GM20000 (cell line): ENCODE measurements at places on chromosomes 5 and 9.

- DNase-seq: peak; percentile 79
Measured at GRCh38 chr5:65172486-65173129, 309.1 kb downstream of the ADAMTS6 start.

DNA sequence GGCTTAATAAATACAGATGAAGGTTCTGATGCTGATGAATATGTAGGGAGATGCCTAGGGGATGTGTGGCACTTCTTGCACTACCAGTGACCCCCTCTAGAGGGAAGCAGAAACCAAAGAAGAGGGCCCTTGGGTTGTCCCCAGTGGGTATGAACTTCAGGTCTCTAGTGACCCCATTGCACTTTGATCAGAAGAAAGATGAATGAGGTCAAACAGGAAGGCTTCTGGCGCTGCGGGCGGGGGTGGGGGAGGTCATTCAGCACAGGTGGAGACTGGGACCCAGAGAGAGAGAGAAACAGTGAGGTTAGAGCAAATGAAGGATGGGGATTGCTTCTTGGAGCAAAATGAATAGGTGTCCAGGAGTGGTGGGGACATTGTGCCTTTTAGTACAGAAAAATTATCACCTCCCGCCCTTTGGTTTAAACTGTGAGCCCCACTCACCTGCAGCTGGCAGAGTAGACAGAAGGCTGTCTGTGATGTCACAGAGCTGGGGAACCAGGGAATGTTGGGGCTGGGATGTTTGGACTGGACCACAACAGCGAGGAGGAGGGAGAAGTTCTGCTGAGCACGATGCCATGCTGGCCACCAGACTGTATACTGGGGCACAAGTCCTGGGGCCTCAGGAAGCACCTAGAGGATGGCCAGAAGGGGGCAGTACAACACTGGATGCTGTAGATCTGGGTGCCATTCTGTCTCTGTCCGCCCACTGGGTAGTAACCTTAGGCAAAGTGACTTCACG is at the start of gene TEX48:
Gene TEX48 (minus strand): TSS at position 599 of the 739 bp plus-strand sequence. CDS start 10,469 bp downstream, outside the sequence.
- DNase-seq: peak; percentile 64

DNA sequence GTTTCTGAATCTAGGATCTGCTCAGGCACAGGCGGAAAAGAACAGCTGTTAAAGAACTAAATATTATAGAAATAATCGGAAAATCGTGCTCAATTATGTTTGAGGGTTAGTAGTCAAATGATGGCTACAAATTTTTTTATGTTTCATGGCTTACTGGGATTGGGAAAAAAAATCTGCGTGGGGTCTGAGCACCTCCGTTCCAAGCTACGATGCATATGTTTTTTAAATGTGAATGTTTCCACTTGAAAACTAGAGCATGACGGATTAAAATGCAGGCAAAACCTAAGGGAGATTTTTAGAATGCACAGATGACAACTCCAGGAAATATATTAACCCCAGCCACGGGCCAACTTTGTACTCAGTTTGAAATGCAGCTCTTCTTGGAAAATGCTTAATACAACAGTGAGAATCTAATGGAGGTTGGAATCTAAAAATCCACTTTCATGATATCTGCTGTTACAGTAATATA is 5.3 kb downstream of the OTP start:
- no peak for DNase-seq

- DNase-seq: no peak
Measured at GRCh38 chr9:86519066-86519615, 164.9 kb upstream of the TUT7 start.

DNA sequence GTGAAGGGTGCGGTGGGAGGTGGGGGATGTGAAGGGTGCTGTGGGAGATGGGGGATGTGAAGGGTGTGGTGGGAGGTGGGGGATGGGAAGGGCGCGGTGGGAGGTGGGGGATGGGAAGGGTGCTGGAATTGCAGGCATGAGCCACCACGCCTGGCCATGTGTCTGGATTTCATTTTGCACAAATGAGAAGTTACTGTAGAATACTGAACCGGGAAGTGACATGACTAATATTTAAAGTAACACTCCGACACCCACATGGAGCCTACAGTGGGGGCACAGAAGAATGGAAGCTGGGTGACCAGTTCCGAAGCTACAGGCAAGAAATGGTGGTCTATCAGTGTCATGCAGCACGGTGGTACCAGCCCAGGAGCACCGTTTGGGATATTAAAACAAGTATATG is 69.9 kb upstream of the SPTLC1 start:
- DNase-seq: no peak

- DNase-seq: no peak
Measured at GRCh38 chr9:135716045-135716444, 14.1 kb downstream of the KCNT1 start.

- no peak for DNase-seq
Measured at GRCh38 chr9:31733166-31733565, 651.3 kb upstream of the ACO1 start.

DNA sequence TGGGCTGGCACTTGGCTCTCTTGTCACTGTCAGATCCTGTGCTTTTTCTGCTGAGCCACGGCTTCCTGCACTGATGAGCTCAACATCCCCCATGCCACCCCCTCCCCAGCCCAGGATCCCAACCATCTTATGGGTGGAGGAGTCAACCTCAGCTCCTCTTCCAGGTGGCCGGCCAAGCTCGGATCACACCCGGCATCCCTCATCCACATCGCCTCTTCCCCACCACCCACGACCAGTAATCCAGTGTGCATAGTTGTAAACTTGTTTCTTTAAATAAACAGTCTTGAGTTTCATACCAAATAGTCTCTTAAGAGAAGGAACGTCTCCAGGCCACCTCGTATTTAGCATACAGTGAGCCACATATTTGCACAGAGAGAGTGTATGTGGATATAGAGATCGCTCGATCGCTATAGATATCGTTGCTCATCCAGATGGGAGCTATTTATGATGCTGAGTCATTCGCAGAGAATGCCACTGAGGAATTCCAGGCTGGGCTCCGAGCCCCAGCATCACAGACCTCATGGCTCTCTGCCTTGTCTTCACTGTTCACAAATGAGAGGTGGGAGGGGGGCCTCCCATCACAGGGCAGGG is 61.8 kb upstream of the CPLX2 start:
- DNase-seq: no peak

DNA sequence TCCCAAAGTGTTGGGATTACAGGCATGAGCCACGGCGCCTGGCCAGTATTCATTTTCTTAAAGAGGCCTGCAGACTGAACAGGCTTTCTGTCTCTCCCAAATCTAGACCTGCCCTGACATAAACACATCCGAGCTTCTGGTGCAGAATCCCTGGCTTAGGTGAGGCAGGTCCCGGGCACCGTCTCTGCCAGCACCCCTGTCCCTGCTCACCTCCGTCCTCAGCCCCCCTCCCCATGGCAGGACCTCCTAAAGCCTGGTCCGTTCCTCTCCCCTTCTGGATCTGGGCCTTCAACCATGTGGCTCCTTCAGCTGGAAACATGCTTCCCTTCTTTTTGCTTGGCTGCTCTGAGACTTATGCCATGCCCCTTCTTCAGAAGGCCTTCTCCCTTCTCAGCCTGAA is 22.7 kb upstream of the RXRA start:
- no peak for DNase-seq

- no peak for DNase-seq
Measured at GRCh38 chr9:71741926-71742648, 26.2 kb downstream of the CEMIP2 start.

- no peak for DNase-seq
Measured at GRCh38 chr9:116115761-116116353, 37.7 kb upstream of the PAPPA start.

DNA sequence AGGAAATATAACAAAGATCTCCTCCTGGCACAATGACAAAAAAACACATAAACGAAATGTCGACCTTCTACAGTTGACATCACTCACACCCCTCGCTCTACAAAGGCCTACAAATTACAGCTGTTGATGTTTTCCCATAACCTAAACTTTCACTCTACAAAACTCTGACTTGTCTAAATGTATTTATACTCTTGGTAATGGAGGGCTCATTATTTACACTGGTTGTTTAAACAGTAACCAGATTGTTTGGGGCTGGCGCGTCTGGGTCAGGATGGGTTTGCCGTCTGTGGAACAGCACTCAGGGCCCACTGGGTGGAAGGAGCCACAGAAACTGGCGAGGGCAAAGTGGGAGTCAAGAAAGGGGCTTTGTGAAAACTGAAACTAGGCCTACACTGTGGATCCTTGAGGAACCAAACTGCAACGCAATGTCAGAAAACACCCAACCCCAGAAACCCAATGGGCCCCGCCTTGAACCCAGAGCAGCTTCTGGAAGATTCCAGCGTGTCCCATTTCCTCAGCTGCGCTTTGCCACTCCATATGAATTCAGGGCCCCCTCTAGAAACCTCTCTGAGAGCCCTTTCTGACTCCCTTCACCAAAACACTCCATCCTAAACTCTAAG is 136.7 kb downstream of the ROR2 start:
- no peak for DNase-seq

GRCh38 chr9:105195259-105195658 is 49.2 kb upstream of the SLC44A1 start:
- no peak for DNase-seq

GRCh38 chr9:114746591-114747346 is 59.1 kb downstream of the TNFSF15 start:
- DNase-seq: no peak

GRCh38 chr5:88930335-88930734 is 47.4 kb upstream of the MEF2C start:
- DNase-seq: no peak

DNA sequence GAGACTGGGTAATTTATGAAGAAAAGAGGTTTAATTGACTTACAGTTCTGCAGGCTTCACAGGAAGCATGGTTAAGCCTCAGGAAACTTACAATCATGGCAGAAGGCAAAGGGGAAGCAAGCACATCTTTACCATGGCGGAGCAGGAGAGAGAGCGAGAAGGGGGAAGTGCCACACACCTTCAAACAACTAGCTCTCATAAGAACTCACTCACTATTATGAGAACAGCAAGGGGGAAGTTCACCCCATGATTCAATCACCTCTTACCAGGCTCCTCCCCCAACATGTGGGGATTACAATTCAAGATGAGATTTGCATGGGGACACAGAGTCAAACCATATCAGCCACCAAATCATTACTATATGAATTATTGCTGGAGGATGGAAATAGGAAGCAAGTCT is 30.3 kb upstream of the STX17 start:
- no peak for DNase-seq

DNA sequence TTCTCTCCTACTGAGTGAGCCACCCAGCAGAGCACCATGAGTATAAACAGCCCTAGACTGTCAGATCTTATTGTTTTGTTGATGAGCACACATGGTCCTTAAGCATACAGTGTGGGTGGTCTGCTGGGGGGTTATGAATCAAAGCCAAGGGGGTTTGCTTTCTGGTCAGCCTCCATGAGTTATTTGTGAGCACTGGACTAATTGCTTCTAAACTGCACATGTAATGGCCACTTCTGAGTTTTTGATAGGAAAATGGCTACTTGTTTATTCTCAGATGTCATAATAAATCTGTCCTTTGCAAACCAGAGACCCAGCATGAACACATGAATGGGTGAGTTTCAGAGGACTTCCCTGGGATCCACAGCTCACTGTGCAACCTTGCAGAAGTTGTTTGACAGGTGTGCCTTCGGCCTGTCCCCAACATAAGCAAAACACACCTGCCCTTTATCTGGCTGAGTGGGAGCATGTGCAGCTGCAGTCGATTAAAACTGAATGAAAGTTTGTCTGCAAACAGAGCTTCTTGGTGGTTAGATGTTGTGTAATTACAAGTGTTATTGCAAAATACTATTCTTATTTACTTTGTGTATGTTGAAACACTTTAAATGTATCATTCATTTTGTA is 35.9 kb downstream of the MAMDC2 start:
- DNase-seq: no peak

DNA sequence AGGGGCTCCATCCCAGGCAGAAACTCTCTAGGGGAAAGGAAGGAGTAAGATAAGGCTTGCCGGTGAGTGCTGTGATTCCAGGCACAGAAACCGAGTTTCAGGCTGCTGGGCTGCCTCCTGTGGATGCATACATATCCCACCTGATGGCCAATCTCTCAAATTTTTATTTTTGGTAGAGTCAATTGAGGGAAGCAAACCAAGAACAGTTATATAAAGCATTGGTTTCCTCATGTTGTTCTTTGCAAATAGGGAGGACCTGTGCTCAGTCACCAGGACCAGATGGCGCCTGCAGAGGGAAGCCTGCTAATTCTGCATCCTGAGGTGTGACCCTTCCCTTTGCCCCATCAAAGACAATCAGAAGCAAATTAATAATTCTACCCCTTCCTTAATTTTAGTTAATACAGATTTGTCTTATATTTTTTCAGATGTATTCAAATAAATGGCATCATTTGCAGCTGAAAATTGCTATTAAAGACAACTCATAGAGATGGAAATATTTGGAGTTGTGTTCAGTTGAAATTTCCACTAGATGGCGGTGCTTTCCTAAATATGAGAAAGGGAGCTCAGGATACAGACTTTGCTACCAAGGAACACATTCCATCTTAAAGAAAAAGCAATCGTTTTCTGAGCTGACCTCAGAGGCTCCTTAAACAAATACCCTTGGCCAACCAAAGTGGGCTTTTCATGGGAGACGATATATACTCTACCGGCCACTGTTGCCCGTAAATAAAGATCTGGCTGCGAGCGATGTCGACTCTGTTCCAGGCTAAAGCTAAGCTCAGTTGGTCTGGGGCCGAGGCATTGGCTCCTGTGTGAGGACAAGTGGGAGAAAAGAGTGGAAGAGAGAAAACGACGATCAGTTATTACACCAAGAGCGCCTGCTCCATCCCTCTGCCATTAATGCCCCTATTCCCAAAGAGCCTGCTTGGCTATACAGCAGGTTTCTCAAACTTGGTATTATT is 225.7 kb upstream of the KLF9 start:
- no peak for DNase-seq

GRCh38 chr9:135971892-135972291 is 10.7 kb upstream of the UBAC1 start:
- DNase-seq: no peak

- no peak for DNase-seq
Measured at GRCh38 chr5:141570655-141571054, 48.1 kb downstream of the DIAPH1 start.

- DNase-seq: no peak
Measured at GRCh38 chr5:120544043-120544442, 79.9 kb downstream of the PRR16 start.

DNA sequence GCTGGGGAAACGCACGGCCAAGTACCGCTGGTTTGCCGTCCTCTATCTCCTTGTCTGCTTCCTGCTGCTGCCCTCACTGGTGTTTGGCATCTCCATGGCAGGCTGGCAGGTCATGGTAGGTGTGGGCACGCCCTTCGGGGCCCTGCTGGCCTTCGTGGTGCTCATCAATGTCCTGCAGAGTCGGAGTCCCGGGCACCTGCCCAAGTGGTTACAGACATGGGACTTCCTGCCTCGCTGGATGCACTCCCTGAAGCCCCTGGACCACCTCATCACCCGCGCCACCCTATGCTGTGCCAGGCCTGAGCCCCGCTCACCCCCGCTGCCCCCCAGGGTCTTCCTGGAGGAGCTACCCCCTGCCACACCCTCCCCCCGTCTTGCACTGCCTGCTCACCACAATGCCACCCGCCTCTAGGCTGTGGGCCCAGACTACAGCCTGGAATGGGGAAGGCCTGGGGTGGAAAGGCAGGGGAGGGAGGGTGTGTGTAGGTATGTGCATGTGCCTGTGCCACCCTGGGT is 2.5 kb downstream of the PFN3 start:
- no peak for DNase-seq
